Left lobe of liver (tissue), 2 donors: ENCODE measurements at places on chromosomes 4 and X. TPM values are rescaled to one million over a fixed set of nuclear protein-coding genes. Genes with fewer than 3 reads are reported as not detected.

FGFBP1 gene
- total RNA-seq, result not detected

TRAM1L1 gene
- total RNA-seq, result 0.08 TPM

GPR82 gene
- 0.28 TPM for total RNA-seq

CTAG1B gene
- not detected for total RNA-seq

PAGE1 gene
- total RNA-seq, result not detected

HS3ST1 gene
- total RNA-seq, result 0.08 TPM

TMPRSS11D gene
- total RNA-seq, result not detected

CTAG1A gene
- total RNA-seq, result not detected

KCND1 gene
- total RNA-seq, result 0.68 TPM

NAP1L3 gene
- 0.30 TPM for total RNA-seq

LINC00632 gene
- total RNA-seq, result 2.3 TPM

FTSJ1 gene
- 15.6 TPM for total RNA-seq

RCHY1 gene
- total RNA-seq, result 11.7 TPM

PAGE4 gene
- total RNA-seq, result not detected

OPRPN gene
- total RNA-seq, result 0.40 TPM

GAR1 gene
- total RNA-seq, result 3.6 TPM

DACH2 gene
- not detected for total RNA-seq

CT55 gene
- total RNA-seq, result not detected

RBM46 gene
- 0.15 TPM for total RNA-seq

COL25A1 gene
- 2.5 TPM for total RNA-seq

SPANXN3 gene
- total RNA-seq, result not detected

TLL1 gene
- 0.75 TPM for total RNA-seq

NKAP gene
- total RNA-seq, result 3.4 TPM

HSFX4 gene
- total RNA-seq, result not detected

DRD5 gene
- not detected for total RNA-seq

COL4A6 gene
- total RNA-seq, result 0.08 TPM

FAM9C gene
- not detected for total RNA-seq

GAGE13 gene
- not detected for total RNA-seq

MAP3K15 gene
- total RNA-seq, result 0.08 TPM

PRDX4 gene
- total RNA-seq, result 166 TPM

RNF150 gene
- 1.4 TPM for total RNA-seq
